ENCODE measurements at places on chromosomes 13 and 19.

- DNase-seq = no peak
These were observed 6.6 kb upstream of the CDX2 start for GRCh38 chr13:27975564-27976361.

DNA sequence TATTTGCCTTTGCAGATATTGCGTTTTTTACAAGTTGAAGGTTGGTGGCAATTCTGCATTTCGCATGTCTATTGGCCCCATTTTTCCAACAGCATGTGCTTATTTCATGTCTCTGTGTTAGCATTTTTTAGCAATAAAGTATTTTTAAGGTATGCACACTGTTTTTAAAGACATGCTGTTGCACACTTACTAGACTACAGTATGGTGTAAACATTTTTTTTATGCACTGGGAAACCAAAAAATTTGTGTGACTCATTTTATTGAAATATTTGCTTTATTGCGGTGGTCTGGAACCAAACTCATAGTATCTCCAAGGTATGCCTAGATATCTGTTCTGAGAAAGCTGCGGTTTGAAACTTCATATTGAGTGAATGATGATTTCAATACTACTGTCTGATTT lies 55.4 kb upstream of the RNF113B start:
- no peak for DNase-seq

- peak; percentile 24 for DNase-seq
These were observed 122.0 kb downstream of the OLFM4 start for GRCh38 chr13:53150568-53150967.

DNA sequence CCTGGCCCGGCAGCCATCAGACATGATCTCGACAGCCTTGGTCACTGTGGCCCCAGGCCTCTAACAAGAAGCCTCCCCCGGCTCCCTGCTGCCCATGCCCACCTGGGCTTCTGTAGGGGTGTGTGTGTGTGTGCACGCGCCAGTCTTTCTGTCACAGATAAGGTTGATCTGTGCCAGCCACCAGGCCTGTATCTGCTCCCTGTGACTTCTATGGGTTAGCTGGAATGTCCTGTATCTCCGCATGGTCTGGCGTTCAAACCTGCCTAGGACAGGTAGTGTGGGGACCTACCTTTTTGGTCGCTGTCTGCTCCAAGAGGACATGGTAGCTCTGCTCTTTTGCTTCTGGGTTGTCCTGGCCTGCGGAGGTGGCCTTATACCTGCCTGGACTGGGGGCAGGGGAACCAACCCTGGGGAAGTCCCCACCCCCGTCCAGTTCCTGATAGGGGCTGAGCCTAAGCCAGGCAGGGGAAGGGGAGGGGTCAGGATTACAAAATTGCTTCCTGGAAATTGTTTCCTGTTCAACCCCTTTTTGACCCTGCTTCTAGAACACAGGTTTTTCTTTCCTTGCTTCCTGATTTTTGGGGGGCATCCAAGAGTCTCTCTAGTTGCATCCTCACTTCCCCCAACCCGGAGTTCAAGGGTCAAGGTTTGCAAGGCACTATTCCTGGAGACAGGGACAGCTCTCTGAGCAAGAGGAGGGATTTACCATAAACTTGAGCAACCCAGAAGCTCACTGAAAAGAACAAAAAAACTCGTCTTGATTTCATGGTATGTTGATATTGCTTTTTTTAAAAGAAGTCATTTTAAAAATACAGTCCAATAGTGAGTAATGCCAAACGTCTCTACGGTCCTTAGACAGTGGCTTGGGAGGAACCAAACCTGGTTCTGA lies at the start of gene LRG1:
Gene LRG1, minus strand, starts transcription at position 344 of the 889 bp plus-strand sequence. Its CDS starts 23 bp downstream, at position 321.
- peak; percentile 38 for DNase-seq

GRCh38 chr19:53657778-53658177 lies 26.0 kb downstream of the DPRX start:
- no peak for DNase-seq

- DNase-seq = peak; percentile 95
These were observed 475.8 kb downstream of the FOXO1 start for GRCh38 chr13:40190641-40191100.
